ENCODE measurements at places on chromosomes 5 and 9.

- no peak for DNase-seq
Observed at GRCh38 chr9:130437011-130437789, 7.6 kb upstream of the ASS1 start.

DNA sequence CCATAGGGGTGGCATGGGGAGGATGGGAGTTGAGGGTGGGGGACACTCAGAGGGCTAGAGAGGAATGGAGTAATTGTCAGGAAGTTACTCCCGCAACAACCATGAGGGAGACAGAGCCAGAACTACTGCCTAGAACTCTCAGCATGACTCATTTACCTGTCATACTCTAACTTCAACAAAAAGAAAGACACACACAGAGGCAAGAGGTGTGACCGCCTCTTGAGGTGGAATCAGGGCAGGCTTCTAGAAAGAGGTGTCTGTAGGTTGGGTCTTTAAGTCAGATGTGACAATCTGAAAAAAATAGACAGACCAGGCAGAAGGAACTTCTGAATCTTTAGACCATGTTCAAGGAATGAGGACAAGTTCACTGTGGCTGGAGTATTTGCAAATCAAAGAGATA is 73.4 kb downstream of the GABBR2 start:
- no peak for DNase-seq

GRCh38 chr9:96574455-96574854 is 45.2 kb downstream of the CDC14B start:
- DNase-seq, result no peak

GRCh38 chr5:168734620-168735300 is 155.6 kb upstream of the PANK3 start:
- no peak for DNase-seq

GRCh38 chr9:118929287-118929686 is 439.9 kb downstream of the BRINP1 start:
- no peak for DNase-seq

DNA sequence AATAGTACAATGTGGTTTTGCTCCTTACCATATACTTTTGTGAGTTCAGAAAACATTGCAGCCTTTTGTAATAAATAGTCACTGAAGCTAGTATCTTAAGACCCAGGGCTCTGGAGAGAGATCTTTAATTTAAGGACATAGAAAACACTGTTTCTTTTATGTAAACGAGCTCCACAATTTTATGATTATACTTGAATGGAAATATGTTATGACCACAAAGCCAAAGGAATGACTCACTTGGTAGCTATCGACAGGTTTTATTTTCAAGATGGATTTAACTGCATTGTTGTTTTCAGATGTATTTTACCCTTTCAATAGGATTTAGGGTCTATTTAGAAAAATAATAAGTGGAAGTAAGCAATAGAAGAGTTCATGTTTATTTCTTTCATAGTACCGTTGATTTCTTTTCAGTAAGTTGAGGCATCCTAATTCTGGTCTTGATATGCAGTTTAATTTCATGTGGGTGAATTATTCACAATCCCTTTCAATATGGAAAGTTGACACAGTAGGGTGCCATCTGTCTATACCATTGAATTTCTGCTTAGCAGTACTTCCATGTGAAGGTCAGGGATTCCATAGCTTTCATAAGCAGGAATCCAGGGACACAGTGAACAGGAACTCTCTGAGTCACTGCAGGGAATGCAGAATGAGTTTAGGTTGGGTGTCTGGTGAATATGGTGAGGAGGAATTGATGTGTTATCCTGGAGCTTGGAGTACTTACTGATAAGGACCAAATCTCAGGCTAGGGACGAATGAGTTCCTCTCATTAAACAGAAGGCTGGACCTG is 157.6 kb downstream of the CD180 start:
- DNase-seq, result no peak

DNA sequence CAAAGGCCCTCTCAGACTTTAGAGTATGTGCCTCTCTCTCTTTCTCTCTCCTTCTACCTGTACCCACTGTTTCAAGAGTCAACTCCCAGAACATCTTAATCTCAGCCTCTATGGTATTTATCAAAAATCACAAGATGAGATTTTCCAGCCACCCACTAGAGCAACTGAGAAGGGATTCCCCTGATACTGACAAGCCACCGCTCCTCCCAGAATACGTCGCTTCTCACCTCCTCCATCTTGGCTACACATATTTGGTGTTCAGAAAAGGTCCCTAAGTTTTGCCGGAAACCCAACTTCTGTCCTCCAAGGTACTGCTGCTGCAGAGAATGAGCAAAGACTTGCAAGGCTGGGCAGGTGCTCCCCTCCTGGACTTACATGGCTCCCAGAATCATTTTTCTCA is 6.1 kb downstream of the GARIN3 start:
- DNase-seq, result no peak

GRCh38 chr5:157164521-157164920 is 1.5 kb downstream of the GARIN3 start:
- DNase-seq, result no peak

- no peak for DNase-seq
Observed at GRCh38 chr5:173771121-173771724, 116.9 kb upstream of the CPEB4 start.

GRCh38 chr5:149610589-149611255 is 29.4 kb downstream of the ARHGEF37 start:
- DNase-seq, result no peak

GRCh38 chr5:147507480-147508126 is 2.3 kb downstream of the DPYSL3 start:
- no peak for DNase-seq

- DNase-seq, result no peak
Observed at GRCh38 chr5:167855818-167856217, 435.6 kb upstream of the WWC1 start.

- no peak for DNase-seq
Observed at GRCh38 chr5:43875741-43876140, 272.8 kb downstream of the NNT start.

GRCh38 chr9:113941056-113941455 is 64.9 kb downstream of the ZNF618 start:
- no peak for DNase-seq

DNA sequence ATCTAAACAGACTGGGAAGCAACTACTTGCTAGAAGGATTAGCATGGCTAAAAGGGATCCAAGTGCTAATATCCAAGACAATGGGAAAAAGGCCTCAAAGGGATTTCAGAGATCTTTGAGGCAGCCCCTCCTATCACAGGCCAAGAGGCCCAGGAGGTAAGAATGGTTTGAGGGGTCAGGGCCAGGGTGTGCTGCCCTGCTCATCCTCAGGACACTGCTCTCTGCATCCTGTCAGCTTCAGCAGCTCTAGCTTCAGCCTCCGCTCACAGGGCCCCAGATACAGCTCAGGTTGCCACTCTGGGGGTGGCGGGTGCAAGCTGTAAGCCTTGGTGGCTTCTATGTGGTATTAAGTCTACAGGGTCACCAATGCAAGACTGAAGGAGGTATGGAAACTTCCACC is 278.7 kb downstream of the PARP8 start:
- DNase-seq, result no peak

DNA sequence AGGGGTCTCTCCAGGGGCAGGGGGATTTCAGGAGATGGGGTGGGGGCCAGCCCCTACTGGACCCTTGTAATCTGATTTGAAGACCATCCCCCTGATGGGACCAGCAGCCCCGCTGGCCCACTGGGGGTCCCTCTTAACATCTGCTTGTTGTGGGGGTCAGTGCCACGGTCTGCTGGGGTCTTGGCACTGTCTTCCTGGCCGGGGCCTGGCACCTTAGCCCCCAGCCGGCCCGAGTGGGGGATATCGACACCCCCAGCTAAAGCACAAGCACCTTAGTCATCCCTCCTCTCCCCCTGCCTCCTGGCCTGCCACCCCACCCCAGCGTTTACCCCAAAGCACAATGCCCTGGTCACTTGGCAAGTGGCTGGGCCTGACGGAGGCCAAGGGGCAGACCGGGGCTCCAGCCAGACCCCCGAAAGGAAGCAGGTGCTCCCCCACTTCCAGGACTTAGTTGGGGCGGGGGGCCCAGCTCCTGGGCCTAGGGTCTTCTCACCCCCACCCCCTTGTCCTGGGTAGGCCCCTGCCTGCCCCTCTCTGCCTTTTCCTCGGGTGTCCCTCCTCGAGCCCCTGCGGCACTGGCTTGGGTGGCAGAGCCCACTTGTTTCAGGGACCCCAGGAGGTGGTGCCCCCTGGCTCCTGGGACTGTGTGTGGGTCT is 1.4 kb upstream of the NFX1 start:
- DNase-seq, result no peak

DNA sequence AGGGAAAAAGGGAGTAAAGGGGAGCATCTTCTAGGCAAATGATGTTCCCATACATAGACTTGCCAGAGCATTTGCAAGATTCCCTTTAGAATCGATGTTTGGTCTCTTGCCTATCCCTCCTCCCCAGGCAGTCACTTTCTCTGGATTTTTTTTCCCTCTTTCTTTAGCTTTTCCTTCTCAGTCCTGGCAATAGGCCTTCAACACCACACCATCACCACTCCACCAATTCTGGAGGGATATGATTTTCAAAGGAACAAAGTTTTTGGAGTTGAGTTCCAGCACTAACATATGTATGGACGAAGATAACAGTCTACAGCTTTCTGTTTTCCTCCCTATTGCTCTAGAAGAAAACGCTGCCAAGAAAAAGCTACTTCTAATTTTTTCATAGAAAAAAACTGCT is 377.4 kb downstream of the PDE4D start:
- DNase-seq, result no peak

- DNase-seq, result no peak
Observed at GRCh38 chr5:145294331-145294730, 540.8 kb downstream of the PRELID2 start.

- no peak for DNase-seq
Observed at GRCh38 chr9:135768516-135769218, 66.7 kb downstream of the KCNT1 start.

- DNase-seq, result no peak
Observed at GRCh38 chr9:107174441-107174840, 108.6 kb upstream of the RAD23B start.

GRCh38 chr9:40907657-40908624 is 220.5 kb downstream of the FOXD4L6 start:
- no peak for DNase-seq

DNA sequence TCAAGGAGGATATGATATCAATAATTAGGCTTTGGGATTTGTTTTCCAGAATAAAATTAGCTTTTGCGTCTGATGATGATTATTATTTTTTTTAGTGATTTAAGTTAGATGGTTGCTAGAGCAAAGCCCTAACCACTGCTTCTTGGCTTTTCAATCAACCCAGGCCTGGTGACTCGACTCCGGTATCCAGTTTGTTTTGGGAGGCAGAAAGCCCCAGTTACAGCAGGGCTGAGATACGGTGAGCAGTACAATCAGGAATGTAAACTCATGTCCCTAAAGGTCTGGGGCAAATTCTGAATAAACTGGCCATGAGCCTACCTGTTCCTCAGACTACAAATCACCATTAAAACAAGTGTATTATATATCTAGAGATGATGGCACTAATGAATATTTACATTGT is 24.4 kb upstream of the CYFIP2 start:
- no peak for DNase-seq

- DNase-seq, result no peak
Observed at GRCh38 chr9:114089206-114089840, 9.8 kb downstream of the KIF12 start.

GRCh38 chr9:120435091-120435490 is 144.9 kb downstream of the CDK5RAP2 start:
- DNase-seq, result no peak

DNA sequence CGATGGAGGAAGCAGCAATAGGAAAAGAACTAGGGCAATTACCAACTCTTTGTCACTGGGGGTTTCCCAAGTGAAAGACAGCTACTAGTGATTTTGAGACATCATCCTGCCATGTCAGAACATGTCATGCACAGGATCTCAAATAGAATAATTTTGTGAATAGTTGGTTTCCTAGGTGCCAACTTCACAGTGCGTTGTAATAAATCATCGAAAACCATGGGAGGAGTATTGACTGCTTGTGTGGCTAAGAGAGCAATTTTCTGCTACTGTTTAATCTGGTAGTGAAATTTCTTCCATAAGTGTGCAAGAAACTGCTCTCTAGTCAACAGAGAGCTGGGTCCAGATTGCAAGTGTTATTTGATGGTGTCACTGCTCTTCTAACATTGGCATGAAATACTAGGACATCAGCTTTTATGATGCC is 168.6 kb downstream of the NNT start:
- no peak for DNase-seq

DNA sequence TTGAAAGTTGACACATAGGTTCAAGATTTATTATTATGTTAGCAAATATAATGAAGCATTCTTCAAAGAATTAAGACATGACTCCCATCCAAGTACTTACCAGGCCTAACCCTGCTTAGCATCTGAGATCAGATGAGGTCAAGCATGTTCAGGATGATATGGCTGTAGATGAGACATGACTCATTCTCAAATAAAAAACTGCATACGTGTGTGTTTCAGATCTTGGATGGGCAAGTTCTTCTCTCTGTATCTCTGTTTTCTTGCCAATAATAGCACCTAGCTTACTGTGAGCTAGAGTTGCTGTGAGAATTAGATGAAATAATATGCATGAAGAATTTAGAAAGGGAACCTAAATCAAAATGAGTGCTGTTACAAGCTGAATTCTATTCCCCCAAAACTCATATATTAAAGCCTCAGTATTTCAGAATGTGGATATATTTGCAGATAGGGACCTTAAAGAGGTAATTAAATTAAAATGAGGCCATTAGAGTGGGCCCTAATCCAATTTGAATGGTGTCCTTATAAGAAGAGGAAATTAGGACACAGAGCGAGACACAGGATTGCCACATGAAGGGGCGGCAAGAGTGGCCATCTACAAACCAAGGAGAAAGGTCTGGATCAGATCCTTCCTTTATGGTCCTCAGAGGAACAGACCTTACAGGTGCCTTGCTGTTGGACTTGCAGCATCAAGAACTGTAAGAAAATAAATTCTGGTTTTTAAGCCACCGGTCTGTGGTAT is 146.2 kb downstream of the MARCHF11 start:
- DNase-seq, result no peak

- no peak for DNase-seq
Observed at GRCh38 chr9:93222890-93223259, 38.9 kb downstream of the WNK2 start.

GRCh38 chr5:180470361-180470760 is 23.8 kb upstream of the CNOT6 start:
- DNase-seq, result no peak

GRCh38 chr5:121949885-121950284 is 11.9 kb upstream of the SRFBP1 start:
- no peak for DNase-seq
